ENCODE measurements at places on chromosomes 5 and 9. TPM values are rescaled to one million over a fixed set of nuclear protein-coding genes. Genes with fewer than 3 reads are reported as not detected.
A peak's percentile ranks its signal among the peaks of the same experiment; 100 is the strongest.

- no peaks in the 10 kb centered on the region for H3K36me3 ChIP-seq
- no peak overlapping the region for H3K4me3 ChIP-seq
- no peaks in the 10 kb centered on the region for H3K4me1 ChIP-seq
- DNase-seq, result no peak
Observed at GRCh38 chr9:3807601-3808000, 281.8 kb upstream of the RFX3 start.

GRCh38 chr5:35212122-35212982 lies 17.9 kb downstream of the PRLR start:
- no peaks in the 10 kb centered on the region for H3K36me3 ChIP-seq
- H3K27me3 ChIP-seq, result no peaks in the 10 kb centered on the region
- no peak overlapping the region for H3K27ac ChIP-seq
- no peaks in the 10 kb centered on the region for H3K4me1 ChIP-seq
- no peak overlapping the region for H3K4me3 ChIP-seq

DNA sequence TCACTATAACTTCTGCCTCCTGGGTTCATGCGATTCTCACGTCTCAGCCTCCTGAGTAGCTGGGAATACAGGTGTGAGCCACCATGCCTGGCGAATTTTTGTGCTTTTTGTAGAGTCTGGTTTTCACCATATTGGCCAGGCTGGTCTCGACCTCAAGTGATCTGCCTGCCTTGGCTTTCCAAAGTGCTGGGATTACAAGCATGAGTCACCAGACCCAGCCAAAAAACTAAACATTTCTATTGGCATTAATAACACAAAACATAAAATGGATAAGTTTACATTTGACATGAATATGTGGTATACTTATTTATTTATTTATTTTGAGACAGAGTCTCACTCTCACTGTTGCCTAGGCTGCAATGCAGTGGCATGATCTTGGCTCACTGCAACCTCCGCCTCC lies 13.6 kb upstream of the REEP5 start:
- DNase-seq, result no peak
- H3K4me1 ChIP-seq, result peaks cover 4% of the 10 kb centered on the region
- no peak overlapping the region for H3K27ac ChIP-seq
- no peaks in the 10 kb centered on the region for H3K27me3 ChIP-seq
- H3K36me3 ChIP-seq, result no peaks in the 10 kb centered on the region

- peak overlapping the region; percentile 29 for H3K4me3 ChIP-seq
- H3K4me1 ChIP-seq, result peaks cover 5% of the 10 kb centered on the region
- H3K36me3 ChIP-seq, result no peaks in the 10 kb centered on the region
- no peak for DNase-seq
- peak overlapping the region; percentile 5 for H3K27ac ChIP-seq
Observed at GRCh38 chr5:139492700-139493192, 10.2 kb upstream of the STING1 start.

The PCDHB4 gene
- total RNA-seq, result 14.5 TPM

The MINAR2 gene
- 0.27 TPM for total RNA-seq

The OLFM1 gene
- 14.5 TPM for total RNA-seq
